ENCODE measurements at places on chromosomes 12 and 14.
A peak's percentile ranks its signal among the peaks of the same experiment; 100 is the strongest.

GRCh38 chr12:113103756-113104450 lies 31.7 kb downstream of the RASAL1 start:
- DNase-seq: no peak

GRCh38 chr12:106299202-106299774 lies 3.2 kb upstream of the TCP11L2 start:
- no peak for DNase-seq

GRCh38 chr12:16789204-16789790 lies 183.3 kb upstream of the LMO3 start:
- no peak for DNase-seq

DNA sequence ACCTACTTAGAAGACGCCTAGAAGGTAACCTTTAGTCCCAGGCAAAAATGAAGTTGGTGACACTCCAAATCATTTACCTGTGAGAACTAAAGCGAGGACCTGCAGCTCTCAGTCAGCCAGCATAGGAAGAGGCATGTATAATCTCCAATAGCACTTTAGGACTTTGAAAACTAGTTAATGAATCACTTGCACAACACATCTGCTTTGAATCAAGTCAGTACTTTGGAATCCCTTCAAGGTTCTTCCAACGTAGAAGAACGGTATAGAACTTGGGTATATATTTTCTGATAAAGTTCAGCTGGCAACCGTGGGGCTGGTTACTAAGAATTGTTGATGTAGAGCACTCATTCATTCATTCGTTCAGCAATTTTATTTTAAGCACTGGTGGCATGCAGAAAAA lies 251.9 kb downstream of the TMEM132D start:
- DNase-seq: peak; percentile 36

GRCh38 chr14:61099216-61099835 lies 118.3 kb downstream of the SLC38A6 start:
- DNase-seq: peak; percentile 74

DNA sequence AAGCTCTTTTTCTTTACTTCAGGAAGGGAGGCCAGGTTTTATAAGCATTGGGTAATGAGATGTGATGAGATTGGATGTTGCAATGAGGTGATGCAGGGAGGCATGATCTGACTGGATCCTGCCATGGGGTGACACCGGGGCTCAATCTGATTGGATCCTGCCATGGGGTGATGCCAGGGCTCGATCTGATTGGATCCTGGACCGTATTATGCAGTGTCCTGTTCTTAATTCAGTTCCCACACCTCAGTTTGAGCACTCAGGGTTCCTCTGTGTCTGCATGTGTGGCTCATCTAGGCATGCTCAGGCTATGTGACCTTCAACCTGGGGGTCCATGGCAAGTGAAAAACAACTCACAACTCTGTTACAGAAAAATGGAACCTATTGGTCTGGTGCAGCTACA lies 166.4 kb downstream of the SLC15A4 start:
- no peak for DNase-seq

GRCh38 chr12:128445415-128446127 lies 178.6 kb downstream of the TMEM132C start:
- no peak for DNase-seq

DNA sequence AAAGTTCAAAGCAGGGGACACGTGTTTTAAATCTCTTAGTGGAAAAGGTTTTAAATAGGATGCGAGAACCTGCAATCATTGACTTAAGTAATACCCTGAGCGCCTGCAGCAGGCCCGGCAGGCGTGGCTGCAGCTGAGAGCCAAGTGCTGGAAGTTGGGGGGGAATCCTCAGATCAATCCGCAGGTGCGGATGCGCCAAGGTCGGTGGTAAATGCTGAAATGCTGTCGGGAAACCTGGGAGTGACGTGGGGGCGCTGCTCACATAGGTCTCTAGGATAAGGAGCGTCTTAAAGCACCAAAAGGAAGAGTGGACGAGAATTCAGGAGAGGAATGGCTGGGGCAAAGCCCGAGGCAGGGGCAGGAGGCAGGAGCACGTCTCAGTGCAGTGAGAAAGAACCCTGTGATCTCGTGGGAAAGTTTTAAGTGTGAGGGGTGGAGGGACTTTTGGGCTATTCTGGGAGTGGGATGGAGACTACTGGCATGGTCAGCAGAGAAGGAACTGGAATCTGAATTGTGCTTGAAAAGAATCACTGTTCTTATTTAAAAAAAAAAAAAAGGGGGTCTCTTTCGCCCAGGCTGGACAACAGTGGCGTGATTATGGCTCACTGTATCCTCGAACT lies 883 bp upstream of the CDCA4 start:
- DNase-seq: peak; percentile 35

GRCh38 chr12:15158083-15158482 lies 63.1 kb downstream of the RERG start:
- no peak for DNase-seq

DNA sequence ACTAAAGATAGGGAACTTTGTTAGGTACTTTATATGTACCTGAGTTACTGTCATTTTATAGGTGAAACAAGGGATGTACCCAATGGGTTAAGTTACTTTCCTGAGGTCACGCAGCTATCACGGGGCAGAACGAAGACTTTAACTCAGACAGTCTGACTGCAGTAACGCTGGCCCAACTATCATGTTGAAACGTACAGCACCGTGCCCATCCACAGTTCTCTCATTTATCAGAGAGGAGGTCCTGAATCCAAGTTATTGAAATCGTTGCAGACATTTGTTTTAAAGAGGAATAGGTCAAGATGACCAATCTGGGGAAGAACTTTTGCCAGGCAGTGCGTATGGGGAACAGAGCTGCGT lies 587 bp upstream of the C12orf75 start:
- DNase-seq: no peak

- no peak for DNase-seq
These were observed 124.4 kb downstream of the DAD1 start for GRCh38 chr14:22464422-22465142.

DNA sequence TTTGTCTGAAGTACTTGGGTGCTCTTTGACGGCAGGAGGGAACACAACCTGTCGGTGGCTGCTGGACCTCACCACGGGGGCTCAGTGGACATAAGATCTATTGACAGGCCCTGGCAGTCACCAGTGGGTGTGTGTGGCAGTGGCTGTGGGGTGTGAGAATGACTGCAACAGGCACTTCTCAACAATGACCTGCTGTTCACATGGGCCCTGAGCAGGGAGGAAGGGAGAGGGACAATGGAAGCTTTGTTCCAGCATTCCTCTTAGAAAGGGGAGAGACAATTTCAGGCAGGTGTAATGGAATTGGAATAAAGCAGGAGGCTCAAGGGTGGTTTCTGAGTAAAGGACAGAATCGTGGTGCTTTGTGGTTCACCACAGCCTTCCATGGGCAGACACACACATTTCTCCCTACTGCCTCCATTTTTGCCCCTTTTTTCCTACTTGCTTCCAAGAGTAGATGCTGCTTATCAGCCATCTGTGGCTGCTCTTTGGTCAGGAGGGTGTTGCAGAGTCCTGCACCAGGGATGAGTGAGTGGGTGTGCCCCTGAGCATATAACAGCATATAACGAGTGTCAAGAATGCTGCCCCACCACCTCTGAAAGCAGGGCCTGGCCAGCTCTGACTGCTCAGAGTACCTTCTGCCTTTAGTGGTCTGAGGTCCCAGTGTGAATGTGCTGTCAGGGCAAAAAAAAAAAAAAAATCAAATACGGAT lies 267.7 kb downstream of the RASSF9 start:
- no peak for DNase-seq

- no peak for DNase-seq
These were observed 483.9 kb downstream of the ZFP36L1 start for GRCh38 chr14:68308726-68309520.

GRCh38 chr12:46430340-46430948 lies 57.9 kb upstream of the SLC38A2 start:
- peak; percentile 82 for DNase-seq

DNA sequence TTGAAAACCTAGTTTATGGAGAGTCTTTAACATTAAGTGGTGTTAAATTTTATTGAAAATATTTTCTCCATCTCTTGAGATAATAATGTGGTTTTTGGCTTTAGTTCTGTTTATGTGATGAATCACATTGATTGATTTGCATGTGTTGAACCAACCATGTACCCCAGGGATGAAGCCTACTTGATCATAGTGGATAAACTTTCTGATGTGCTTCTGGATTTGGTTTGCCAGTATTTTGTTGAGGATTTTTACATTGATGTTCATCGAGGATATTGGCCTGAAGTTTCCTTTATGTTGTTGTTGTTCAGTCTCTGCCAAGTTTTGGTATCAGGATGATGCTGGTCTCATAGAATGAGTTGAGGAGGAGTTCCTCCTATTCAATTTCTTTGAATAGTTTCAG lies 222.6 kb downstream of the ADAMTS20 start:
- DNase-seq: peak; percentile 84

GRCh38 chr12:922285-922684 lies 27.2 kb downstream of the RAD52 start:
- DNase-seq: no peak

GRCh38 chr12:3542156-3542555 lies 51.2 kb downstream of the PRMT8 start:
- no peak for DNase-seq

DNA sequence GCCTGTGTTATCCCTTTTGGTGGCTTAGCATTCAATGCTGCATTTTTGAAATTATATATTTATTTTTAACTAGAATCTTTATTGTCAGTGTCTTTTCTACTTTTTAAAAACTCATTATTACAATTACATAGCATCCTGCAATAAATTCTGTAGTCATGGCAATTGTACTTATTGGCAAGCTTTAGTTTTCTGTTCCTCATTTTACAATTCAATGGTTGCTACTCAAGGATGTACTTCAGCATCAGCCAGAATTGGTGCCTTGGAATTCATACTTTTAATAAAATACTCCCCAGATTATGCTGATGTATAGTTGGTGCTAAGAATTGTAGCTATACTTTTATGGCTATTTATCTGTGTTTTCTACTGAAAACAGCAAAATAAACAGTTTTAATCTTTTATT lies 1756.8 kb upstream of the SEL1L start:
- no peak for DNase-seq

DNA sequence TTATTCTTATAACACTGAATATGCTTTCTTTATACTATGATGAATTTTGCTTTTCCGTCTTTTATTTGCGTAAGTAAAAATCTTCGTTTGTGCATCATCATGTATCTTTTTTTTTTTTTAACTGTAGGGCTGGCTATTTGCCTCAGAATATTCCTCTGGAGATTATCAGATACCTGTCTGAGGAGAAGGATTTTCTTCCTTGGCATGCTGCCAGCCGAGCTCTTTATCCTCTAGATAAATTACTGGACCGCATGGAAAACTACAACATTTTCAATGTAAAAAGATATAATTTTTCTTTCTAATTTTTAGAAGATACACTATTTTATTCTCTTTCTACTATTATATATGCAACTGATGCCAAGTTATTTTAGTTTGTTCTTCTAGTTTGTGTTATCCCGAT lies 346.6 kb downstream of the TRHDE start:
- DNase-seq: no peak

- no peak for DNase-seq
These were observed 12.6 kb downstream of the USP44 start for GRCh38 chr12:95538656-95539055.

- DNase-seq: no peak
These were observed 118.9 kb downstream of the ETV6 start for GRCh38 chr12:11768233-11768965.
